ENCODE measurements at places on chromosomes 4 and X.

DNA sequence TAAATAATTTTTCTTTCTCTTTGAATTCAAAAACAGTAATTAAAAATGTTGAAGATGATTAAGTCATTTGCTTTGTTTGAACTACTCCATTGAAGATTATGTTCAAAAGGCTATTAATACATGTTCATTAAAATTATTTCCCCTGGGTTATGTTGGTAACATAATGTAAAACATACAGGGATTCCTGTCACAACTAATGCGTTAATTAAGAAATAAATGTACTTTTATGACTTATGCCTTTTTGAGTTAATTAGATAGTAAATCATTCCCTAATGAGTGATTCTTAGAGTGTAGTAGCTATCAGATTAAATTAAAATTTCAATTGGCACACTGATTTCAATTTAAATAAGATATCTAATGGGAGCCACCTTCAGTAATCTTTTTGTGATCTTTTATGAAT lies 549.1 kb downstream of the ANKRD50 start:
- DNase-seq = no peak

GRCh38 chr4:57309658-57310057 lies 199.5 kb upstream of the IGFBP7 start:
- no peak for DNase-seq

- DNase-seq = no peak
Observed at GRCh38 chr4:12679217-12679616, 804.9 kb downstream of the RAB28 start.

- DNase-seq = no peak
Observed at GRCh38 chrX:131944936-131945902, 77.9 kb upstream of the STK26 start.

- DNase-seq = no peak
Observed at GRCh38 chr4:47729131-47729680, 108.7 kb downstream of the CORIN start.

DNA sequence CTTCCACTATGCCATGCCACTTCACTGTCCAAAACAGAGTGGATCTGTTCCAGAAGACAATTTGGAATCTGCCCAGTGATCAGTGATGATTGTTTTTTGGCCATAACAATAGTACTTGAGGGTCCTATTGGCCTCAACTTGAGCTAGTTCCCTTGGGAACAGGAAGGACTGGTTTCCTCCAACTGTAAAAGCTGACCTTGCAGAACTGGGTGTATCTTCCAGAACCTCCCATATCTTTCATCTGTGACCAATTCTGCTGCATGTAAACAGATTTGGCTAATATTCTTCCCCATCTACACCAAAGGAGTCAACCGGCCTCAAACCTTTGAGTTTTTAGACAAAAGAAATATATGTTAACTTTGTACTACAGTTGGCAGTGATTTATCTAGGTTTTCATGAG lies 165.1 kb upstream of the TRPC5 start:
- no peak for DNase-seq

GRCh38 chrX:48468247-48468671 lies 1.8 kb downstream of the SLC38A5 start:
- DNase-seq = no peak

GRCh38 chr4:138790706-138791340 lies 224.8 kb upstream of the NOCT start:
- DNase-seq = no peak

DNA sequence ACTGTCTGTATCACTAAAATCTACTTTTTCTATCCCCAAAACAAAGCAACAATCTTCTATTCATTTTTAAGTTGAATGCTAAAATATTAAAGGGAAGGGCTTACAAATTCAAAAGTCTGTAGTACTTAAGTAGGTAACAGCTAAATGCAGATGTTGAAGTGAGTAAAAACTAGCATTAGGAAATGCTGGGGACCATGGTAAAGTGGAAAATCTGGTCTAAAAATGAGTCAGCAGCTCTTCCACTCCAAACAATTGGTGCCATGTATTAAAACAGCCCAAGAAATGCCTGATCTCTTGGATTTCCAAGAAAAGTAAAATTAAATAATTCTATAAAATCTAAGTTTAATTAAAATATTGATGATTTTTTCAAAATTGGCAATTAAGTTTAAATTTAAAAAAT lies 73.3 kb upstream of the PPP3CA start:
- DNase-seq = no peak

GRCh38 chrX:136779346-136779781 lies 1.4 kb downstream of the ARHGEF6 start:
- DNase-seq = no peak

DNA sequence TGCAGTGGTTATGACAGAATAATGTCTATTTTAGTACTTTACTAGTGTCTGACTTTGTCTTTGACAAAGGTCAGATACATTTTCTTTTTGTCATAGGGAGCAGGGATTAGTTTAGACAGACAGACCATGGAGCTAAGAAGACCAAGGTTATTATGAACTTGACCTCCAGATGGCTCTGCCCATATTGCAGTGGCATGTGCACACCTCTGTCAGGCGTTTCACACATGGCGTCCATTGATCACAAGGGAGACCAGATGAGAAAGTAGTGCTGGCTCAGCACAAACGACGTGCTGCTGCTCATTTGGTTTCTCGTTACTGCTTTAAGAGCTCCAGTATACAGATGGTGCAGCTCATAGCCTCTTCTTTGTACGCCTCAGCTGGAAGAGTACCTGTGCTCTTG lies 56.3 kb upstream of the HPSE start:
- DNase-seq = no peak

- no peak for DNase-seq
Observed at GRCh38 chr4:188454575-188454974, 315.3 kb downstream of the TRIML1 start.

DNA sequence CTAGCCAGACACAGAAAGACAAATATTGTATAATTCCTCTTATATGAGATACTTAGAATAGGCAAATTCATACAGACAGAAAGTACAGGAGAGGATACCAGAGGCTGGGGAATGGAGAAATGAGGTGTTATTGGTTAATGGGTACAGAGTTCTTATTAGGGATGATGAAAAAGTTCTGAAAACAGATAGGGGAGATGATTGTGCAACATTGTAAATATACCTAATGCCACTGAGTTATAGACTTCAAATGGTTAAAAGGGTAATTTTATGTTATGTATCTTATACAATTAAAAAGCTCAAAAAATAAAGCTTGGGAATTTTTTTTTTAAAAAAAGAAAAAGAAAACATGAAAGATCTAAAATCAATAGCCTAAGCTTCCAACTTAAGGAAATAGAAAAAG lies 98.8 kb upstream of the TECRL start:
- no peak for DNase-seq

GRCh38 chrX:72274526-72274925 lies 2.5 kb downstream of the RPS4X start:
- no peak for DNase-seq

DNA sequence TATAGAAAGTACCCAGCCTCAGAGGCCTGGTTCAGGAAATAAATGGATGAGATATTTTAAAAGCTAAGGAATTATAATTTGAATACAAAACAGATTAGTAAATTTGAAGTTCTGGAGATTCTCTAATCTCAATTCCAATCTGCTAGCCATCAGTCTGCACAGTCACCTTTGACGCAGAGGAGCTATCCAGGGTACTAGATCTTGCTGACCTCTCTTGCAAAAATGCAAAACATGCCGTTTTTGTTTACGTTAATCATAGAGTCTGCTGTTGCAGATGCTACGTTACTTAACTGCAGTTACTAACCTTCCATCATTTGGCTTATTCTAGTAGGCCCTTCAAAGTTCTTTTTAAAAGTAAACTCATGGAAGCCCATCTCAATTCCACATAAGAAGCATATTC lies 10.4 kb downstream of the CCSER1 start:
- no peak for DNase-seq

DNA sequence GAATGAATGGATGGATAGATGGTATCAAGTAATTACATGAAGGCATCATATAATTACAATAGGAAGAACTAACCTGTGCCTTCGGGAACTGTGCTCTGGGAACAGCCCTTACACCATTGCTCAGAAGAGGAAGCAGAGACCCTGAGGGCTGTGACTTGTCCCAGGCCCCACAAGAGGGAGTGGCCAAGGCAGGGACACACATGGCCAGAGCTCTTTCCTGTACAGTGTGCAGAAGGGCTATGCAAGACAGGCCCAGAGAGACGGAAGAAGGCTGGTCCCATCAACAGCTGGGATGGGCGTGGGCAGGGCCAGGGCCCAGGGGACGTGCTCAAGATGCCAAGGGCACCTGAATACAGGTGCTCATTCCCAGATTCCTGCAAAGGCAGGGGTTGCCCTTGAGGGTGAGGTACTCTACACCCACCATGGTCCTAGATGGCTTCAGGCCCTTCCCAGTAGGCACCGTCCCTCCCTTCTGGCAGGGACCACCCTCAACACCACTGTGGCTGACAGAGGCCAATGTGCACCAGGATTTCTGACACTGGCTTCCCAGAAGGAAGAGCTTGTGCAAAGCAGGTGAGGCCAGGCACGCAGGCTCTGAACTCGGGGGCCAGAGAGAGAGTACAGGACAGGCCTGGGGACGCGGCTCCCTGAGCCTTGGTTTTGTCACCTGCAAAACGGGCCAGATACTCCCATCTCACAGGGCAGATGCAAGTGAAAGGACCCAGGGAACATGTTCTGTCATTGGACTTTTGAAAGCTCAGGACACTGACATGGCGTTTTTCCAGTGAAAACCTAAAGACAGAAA lies 1.7 kb downstream of the EVC2 start:
- DNase-seq = no peak

DNA sequence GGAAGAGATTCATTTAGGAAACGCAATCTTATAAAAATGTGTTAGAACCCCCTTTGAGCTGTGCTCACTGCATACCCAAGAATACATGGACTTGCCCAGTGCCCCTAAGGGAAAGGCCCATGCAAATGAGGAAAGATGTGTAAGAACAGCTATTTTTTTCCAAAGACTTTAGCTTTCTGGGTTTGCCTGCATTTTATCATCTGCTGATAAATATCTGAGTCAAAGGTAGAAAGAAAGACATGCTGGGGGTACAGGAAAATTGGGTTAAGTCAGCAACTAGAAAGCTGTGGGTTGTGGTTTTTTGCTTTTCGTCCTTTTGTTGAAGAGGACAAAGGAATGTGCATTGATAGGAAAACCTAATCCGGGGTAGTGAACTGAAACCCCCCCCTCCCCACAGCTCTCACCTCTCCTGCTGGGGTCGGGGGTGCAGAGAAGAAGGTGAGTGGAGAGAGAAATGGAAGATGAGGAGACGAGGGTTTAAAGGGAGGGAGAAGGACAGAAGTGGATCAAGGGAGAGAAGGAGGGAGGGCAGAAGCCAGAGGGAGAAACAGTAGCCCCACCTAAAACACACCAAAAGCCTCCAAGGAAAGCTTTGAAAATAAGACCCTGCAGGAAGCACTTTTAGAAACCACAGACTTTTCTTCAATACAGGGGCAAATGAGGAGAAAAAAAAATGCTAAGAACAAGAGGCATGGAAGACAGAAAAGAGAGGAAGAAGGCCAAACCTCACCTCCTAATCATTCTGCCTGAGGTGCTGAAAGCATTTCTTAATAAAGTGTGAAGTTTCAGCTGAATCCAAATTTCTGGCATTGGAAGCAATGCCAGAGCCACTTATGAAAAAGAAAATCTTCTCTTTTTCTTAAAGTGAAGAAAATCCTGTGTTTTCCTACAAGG lies 49.3 kb downstream of the KDR start:
- DNase-seq = no peak

- no peak for DNase-seq
Observed at GRCh38 chrX:34562006-34562405, 95.1 kb downstream of the TMEM47 start.

DNA sequence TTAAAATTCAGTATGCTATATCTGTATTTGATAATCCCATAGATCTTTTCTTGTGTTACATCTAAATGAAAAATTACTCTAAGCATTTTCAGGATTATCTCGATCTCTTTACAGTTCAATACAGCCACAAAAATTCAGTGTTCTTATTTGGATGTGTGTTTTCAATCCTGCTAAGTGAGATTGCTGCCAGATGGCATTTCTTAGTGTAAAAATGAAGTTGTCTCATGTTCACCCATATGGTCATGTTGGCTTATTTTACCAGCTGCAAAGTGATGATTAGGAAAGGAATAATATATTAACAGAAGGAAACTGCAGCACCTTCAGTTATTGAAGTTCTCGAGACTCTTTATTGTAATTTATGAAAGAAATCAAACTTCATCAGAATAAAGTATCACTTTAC lies 12.1 kb upstream of the FAM47A start:
- DNase-seq = no peak

DNA sequence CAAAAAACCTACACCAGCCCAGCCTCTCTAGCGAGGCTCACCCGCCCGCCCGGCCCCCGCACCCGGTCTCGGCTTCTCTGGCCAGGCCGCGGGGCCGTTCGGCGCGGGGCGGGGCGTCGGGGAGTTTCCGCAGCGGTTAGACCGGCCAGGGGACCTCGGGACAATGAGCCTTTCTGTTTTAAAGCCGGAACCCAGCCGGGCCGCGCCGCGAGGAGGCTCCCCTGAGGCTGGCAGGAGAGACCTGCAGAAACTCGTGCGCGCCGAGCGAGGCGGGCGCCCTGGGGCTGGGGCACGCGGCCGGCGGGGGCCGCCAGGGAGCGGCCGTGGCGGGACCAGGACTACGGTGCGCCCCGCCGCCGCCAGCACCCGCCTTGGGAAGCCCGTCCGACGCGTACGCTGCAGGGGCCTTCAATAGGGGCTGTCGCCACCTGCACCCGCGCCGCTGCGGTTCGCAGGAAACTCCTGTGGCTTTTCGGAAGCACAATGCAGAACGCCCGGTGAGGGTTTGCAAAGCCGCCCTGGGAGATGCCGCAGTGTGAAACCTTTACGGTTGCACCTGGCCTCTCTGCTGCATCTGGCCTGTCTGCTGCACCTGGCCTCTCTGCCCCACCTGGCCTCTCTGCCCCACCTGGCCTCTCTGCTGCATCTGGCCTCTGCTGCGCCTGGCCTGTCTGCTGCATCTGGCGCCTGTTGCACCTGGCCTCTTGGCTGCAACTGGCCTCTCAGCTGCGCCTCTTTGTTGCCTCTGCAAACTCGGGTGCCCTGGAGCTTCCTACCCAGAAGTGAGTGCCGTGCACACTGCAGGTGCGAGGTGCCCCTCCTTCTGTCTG lies 63.9 kb downstream of the TRAPPC11 start:
- no peak for DNase-seq

- DNase-seq = no peak
Observed at GRCh38 chrX:125006704-125007103, 313.0 kb upstream of the TEX13C start.

DNA sequence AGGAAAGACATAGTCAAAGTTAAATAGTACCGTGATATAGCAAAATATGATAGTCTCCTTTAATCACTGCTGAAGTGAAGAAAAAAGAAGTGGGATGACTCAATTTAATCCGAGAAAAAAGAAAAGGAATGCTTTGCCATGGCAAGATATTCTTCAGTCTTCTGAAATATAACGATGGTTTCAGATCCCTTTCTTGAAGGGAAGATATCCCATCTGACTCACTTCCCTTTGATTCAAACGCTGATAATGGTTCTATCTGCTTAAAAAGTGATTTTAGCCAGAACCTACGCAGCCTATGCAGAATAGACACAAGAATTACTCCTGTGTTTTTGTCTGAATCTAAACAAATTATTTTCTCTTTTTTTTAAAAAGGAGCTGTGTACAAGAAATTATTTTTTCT lies 68.1 kb upstream of the FTHL17 start:
- DNase-seq = no peak

GRCh38 chr4:60241866-60242265 lies 958.3 kb upstream of the ADGRL3 start:
- no peak for DNase-seq

GRCh38 chr4:15065516-15065915 lies 63.2 kb downstream of the CPEB2 start:
- no peak for DNase-seq
